Glutamatergic neuron (in vitro differentiated cells): ENCODE measurements at places on chromosomes 4 and X.

- DNase-seq: no peak
Observed at GRCh38 chr4:182306792-182307507, 63.7 kb downstream of the TENM3 start.

DNA sequence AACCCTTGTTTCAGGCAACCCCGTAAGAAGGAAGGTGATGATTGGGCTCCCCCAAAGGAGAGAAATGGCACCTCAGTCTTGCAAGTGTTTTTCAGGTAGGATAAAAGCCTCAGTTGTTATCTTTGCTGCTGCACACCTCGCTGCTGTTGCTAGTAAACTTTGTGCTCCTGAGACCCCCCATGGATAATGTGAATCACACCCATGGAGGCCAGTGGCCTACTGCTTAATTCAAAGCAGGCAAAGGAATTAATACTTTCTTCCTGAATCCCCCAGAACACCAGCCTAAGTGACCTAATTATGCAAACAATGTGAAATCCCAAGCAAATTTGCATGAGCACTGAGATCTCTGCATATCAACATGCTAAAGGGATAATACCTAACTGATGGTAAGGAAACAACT is 337.5 kb downstream of the GRIA2 start:
- no peak for DNase-seq

- no peak for DNase-seq
Observed at GRCh38 chr4:132344924-132345828, 803.9 kb upstream of the PCDH10 start.

GRCh38 chr4:173782660-173783059 is 252.6 kb upstream of the HAND2 start:
- DNase-seq: no peak

DNA sequence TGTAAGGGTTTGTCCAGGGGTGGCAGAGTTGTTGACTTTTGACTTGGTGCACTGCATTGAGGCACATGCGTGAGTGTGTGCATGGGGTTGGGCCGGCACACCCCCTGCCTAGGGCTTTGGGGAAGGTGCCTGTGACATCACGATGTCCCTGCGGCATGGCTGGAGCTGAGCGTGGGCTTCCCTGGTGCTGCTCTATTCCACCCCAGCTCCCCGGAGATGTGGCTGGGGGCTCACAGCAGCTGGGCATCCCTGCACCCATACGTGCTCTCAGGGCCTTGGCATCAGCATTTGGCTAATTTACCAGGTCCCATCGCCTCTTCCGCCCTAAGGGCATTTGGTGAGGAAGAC is 5.7 kb downstream of the PSAPL1 start:
- no peak for DNase-seq

DNA sequence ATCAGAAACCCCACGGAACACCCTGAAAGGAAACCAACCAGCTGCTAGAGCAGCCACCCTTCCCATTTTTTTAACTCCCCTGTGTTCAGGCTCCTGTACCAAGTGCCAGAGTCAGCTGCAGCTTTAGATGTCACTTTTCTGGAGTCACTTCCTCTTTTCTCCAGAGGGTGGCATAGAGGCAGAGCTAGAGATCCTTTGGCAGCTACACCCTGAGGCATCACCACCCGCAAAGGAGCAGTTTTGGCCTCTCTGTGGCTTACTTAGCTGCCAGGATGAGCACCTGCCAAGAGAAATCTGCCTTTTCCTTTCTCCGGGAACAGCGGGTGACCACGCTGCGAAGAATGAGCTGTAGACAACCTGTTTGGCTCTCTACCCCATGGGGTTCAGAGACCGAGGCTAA is 58.0 kb upstream of the CHRDL1 start:
- peak; percentile 13 for DNase-seq

DNA sequence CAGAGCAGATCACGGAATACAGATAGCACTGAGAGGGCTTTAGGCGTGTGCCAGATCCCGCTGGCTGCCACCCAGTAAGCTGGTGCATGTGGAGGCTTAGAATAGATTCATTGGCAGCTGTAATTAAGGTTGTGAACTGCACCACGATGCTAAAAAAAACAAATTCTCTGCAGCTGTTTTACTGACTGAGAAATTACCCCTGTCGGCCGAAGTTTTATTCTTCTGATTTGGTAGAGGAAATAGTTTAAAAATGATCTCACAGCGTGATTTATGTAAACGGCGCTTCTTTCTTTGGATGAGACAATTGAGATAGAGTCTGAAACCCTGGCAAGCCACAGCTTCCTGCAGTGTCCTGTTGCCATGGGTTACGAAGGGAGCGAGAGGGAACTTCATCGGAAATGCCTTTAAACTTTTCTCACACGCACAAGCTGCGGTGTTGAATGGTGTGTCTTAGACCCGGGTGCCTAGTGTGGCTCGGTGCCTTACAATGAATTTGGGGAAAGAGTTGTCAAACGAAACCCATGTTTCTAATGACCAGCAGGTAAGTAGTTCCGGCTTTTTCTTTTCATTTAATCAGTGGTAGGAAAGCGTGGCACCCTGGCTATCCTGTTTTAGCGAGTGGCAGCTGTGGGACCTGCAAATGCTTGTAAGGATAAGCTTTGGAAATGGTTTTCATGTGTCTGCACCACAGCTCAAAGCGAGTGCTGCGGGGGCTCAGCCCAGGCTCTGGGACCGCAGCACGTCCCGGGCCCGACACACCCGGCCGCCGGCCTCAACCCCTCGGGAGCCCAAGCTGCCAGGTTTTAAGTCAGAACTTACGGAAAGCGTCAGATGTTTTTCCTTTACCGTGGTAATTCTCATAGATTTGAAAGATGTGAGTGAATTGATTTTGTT is 71.7 kb upstream of the HGFAC start:
- DNase-seq: no peak

DNA sequence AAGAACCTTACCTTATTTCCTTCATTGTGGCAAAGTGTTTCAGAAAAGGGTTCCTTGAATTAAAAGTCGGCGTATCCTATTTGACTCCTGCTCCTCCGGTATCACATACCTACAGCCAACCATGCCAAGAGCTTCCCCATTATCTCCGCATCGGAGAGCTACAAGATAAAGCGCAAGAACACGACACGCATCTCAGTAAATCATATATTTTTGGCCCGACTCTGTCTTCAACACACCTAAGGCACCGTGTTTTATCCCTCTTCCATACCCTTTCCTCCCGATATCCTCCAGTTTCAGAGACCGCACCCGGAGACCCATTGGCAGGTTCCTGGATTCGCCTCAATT is 497 bp upstream of the THAP9 start:
- DNase-seq: no peak

DNA sequence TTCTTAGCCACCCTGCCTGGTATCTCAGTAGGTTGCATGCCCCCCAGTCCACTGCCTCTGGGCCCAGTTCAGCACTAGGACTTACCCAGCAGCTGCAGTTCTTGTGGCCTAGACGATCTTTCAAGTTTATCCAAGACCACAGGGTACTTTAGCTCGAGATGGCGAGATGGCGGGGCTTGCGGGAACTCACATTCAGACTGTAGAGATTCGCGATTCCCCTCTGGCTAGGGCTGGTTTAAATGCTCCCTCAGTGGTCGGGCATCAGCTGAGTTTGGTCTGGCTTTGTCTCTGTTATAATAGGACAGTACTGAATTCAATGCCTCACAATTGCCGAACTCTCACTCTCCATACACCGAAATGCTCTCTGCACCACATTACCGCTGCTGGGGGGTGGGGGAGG is 18.4 kb upstream of the RFC1 start:
- DNase-seq: no peak

- peak; percentile 72 for DNase-seq
Observed at GRCh38 chr4:41692717-41693345, 55.7 kb downstream of the PHOX2B start.

DNA sequence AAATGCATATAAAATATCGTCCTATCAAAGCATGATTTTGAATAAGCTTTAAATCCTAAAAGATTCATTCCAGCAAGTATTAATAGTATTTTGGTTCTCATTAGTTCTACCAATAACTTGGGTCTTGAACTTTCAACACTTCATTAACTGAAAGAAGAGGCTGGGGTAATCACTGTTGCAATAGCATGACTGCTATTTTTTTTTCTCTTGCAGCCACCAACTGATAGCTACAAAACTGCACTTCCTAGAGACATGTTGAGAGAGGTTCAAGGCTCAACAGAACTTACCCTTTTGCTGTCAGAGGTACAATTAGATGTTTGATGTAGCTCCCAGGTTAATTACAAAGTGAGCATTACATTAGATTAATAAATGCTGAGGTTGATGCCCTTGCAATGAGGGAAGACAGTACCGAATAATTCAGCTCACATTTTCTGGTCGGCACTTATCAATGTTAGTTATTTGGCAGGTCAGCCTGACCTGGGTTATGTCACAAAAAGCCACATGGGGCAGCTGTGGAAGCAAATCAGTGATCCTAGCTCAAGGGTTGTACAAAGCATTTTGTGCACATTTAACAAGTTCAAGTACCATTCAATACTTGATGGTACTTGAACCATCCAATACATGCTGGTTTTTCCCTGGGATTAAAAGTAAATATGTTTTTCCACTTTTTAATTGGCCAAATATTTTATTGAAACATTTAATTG is 29.9 kb upstream of the TET2 start:
- no peak for DNase-seq

DNA sequence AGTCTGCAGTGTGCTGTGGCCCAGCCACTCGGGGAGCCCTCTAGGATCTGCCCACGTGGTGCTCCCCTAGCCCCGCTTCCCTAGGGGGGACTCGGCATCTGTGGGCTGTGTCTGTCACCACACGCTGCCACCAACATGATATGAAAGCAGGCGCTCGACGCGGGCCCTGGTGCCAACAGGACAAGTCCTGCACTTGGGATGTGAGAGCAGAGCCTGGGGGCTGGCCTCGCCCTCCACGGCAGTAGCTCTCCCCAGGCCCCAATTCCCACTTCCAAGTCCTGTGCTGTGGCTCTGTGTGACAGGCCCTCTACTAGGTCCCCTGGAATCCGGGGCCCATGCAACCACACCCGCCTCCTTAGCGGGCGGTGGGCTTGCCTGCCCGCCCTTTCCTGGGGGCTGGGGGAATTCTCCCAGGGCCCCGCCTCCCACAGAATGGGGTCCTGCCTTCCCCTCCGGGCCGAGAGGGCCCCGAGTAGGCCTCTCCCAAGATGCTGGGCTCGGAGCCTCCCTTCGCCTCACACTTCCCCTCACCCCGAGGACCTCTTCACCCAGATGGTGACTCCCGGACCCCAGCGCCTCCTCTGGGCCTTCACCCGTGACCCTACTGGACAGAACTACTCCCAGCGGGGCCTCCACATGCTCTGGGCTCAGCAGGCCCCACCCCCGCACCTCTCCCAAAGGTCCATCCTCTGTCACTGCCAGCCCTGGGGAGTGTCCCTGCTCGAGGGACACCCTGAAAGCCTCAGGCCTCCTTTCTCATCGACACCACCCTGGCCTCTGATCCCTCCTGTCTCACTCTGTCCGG is 11.2 kb downstream of the LRPAP1 start:
- DNase-seq: no peak

DNA sequence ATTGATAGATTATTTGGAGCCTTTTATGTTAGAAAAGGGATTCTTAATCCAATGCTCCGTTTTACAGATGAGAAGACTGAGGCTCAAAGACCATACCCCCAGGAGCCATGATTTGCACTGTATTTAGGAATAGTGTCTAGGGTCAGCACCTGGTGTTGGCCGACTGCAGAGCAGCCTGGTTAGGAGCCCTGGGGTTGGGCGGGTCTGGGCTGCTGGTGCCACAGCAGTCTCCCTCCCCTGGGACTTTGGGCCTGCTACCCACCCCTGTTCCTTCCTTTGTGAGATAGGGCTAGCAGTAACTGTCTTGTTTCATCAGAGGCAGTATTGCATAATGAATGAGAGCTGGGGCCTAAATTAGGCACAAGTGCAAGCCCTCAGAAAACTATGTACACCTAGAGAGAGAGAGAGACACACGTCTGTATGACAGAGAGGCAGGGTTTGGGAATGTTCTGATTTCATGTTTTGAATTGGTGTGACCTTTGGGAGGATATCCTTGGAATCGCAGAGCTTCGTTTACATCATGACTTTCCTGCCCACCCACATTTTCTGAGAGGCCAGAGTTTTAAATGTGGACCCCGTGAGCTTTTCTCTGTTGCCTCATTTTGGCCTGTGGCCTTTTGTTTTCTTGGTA is 111.7 kb downstream of the PTTG2 start:
- DNase-seq: no peak

DNA sequence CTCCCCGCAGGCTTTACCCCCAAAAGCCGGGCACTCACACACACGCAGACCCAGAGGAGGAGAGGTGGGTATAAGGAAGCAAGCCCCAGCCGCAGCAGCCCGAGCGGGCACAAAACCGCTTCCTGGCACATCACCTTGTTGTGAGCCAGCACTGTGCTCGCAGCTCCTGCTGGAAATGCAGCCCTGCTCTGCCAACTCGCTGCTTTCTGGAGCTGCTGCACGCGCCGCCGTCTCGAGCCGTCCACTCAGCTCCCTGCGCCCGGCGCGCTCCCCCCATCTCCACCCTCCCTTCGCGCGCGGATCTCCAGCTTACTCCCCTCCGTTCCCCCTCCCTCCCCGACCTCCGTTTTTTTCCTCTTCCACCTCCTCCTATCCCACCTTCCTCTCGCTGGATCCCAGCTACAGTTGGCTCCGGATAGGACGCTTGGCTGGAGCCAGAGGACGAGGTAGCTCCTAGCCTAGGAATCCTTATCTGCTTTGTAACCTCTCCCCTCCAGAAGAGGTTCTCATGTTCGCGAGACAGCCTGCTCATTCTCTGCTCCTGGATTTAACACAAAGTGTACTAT is at the start of gene SPOCK3:
TSS of gene SPOCK3 (minus strand) at position 179 of the 566 bp plus-strand sequence.
- peak; percentile 76 for DNase-seq

GRCh38 chr4:167784826-167785225 is 307.5 kb upstream of the ANXA10 start:
- peak; percentile 18 for DNase-seq

DNA sequence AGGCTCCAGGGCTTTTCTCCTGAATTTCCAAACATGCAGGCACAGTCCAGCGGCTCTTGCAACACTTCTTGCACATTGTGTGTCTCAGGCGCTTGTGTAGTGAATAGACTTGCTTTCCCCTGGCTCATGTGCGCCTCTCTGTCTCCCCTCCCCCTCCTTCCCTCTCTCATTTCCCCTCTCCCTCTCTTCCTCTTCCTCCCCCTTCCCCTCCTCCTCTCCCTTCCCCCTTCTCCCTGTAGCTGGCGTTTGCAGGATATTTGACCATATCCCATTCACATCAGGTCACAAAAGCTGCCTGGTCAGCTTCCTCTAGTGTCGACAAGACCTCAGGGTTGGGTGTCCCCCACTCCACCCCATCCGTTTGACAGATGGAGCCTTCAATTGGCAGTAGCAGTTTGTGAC is 2.4 kb downstream of the CHST7 start:
- DNase-seq: no peak

DNA sequence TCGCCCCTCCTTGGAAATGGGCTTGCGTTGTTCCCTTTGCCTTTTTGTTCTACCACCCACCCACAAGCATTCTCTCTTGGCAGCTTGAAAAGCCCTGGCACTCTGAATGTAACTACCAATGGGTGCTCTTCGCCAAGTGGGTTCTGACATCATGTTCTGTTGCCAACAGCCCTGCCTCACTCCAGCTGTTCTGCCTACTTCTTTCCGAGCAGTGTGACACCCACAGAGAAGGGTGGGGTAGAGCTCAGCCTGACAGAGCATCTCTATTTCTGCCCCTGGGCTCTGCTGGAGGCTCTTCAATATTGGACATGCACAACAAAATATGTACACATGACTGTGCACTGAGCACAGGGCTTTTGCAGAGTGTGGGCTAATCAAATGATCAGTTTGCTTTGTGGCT is 15.6 kb upstream of the EXOSC9 start:
- DNase-seq: no peak
